ENCODE measurements at places on chromosomes 2 and 18.

GRCh38 chr2:145230546-145230945 lies 710.6 kb upstream of the ZEB2 start:
- DNase-seq: no peak

DNA sequence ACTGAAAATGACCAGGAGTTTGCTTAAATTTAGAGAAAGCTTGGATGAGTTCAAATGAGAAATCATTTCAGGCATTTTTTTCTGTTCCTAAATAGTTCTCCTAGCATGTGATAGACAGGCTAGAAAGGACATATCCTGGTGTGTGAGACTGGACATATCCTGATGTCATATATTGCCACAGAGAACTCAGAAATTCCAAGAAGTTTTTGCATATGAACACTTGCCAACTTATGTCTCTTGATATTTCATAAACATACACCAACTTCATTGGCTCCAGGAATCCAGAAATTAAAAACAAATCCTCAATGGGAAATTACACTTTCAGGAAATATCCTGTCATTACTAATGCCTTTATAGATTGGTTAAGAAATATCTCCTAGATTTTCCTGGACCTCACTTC lies 2.9 kb upstream of the SERPINB4 start:
- peak; percentile 21 for DNase-seq

GRCh38 chr2:101704816-101705578 lies 7.5 kb downstream of the MAP4K4 start:
- DNase-seq: no peak

GRCh38 chr18:37314534-37314933 lies 251.1 kb downstream of the CELF4 start:
- DNase-seq: no peak

DNA sequence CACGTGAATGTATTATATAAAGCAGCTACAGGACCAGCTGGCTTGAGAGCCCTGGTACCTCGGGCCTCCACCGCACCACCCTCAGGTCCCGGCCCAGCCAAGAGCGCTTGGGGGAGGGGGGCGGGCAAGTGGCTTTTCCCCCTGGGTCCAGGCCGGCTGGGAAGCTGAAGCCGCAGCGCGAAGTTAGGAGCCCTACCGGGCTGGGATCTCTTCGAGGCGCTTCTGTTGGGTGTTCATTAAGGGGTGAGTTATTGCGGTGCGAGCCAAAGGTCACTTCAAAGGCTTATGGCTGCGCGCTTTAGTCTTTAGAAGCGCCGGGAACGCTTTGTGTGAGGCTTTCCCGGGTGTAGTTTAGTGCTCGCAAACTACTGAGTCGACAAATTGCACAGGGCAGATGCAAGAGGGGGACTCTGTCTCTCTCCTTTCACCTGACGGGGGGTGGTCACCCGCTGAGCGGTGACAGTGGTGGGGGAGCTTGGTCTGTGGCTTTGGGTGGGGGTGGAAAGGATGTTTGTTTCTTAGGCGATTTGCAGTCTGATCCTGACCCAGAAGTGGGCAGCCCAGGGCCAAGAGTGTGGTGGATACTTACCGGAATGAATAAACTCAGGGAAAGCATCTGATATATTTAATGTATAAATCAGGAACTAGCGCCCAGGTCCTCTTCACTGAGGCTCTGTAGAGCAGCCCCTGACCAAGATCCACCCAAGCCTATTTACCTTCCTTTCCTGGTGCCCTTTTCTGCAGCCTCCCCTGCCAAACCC lies 6.0 kb downstream of the HOXD3 start:
- no peak for DNase-seq

DNA sequence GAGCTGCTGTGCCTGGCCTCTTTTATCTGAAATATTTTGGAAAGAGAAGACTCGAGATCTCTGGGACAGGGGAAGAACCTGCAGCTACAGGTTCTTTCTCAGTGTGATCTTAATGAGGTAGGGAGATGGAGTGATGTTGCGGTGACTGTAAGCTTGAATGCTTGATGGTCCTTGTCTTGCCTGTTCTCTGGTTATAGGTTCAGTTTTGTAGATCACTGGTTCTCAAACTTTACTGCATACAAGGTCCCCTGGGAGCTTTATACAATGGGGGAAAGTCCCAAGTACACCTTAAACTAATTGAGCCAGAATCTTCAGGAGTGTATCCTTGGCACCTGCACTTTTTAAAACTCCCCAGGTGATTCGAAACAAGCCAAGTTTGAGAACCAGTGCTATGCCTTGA lies 136.7 kb upstream of the CXCR4 start:
- no peak for DNase-seq

- no peak for DNase-seq
These were observed 113.4 kb upstream of the AQP4 start for GRCh38 chr18:26978812-26979341.

DNA sequence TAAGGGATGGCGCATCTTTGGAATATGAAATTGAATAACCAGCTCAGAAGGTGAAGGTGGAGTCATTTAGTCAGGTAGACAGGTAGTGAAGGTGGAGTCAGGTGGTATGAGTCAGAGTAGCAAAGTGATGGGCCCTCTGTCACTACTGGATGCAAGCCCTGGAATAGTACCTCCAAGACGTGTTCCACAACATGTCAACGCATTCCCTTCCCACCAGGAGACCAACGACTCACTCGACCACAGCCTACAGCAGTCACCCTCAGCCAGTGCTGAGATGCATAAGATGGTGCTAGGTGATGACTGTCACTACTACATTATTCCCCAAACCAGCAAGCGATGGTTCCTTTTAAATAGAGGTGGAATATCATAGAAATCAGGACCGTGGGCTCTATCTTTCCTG lies 6.8 kb downstream of the CPLX4 start:
- DNase-seq: peak; percentile 3

GRCh38 chr18:31233621-31234275 lies 71.1 kb upstream of the DSC1 start:
- DNase-seq: no peak

- no peak for DNase-seq
These were observed 427.2 kb upstream of the UBE2E3 start for GRCh38 chr2:180553094-180553715.

DNA sequence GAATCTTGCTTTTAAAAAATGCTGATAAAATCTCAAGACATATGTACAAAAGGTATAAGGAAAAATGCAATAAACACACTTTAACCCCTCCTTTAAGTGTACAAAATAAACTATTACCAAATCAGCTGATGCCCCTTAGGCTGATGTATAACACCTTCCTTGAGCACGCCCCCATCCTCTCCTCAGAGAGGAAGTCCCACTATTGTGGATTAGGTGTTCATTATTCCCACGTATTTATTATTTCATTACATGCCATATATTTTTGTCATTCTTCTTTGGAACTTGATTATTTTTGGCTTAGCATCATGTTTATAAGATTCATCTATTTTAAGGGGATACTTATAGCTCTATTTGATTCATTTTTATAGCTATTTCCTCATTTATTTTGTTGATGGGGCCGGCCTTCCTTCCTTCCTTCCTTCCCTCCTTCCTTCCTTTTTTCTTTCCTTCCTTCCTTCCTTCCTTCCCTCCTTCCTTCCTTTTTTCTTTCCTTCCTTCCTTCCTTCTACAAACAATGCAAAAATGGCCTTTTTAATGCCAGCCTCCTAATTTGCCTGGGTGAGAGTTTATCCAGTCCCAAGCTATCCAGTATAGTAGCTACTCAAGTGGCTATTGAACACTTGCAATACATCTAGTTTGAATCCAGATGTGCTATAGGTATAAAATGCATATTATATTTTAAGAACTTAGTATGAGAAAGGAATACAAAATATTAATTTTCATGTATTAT lies 4.0 kb downstream of the SERPINB13 start:
- no peak for DNase-seq

GRCh38 chr2:54528311-54528955 lies 72.3 kb downstream of the SPTBN1 start:
- DNase-seq: no peak

- DNase-seq: no peak
These were observed 694.8 kb upstream of the PKDCC start for GRCh38 chr2:41353060-41353459.

- DNase-seq: no peak
These were observed 42.6 kb upstream of the DYNC2LI1 start for GRCh38 chr2:43731211-43731610.

DNA sequence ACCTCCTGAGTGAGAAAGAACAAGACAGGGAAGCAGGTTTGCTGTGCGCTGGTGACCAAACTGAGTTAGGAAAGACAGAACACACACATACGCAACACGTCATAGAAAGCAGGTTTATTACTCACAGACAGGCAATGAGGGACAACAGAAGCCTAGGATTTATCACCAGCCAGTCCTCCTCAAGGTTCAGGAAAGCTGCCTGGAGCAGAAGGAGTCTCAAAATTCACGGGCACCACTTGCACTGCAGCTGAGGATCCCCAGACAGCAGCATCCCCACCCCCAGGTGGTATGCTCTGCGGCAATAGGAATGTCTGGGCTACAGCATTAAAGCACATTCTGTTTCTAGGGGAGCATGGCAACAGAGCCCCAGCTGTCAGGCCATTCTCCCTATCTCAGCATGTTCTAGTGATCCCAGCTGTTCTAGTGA lies 284.4 kb upstream of the RGPD4 start:
- no peak for DNase-seq

GRCh38 chr18:55443776-55444175 lies 144.2 kb downstream of the TCF4 start:
- DNase-seq: peak; percentile 20

DNA sequence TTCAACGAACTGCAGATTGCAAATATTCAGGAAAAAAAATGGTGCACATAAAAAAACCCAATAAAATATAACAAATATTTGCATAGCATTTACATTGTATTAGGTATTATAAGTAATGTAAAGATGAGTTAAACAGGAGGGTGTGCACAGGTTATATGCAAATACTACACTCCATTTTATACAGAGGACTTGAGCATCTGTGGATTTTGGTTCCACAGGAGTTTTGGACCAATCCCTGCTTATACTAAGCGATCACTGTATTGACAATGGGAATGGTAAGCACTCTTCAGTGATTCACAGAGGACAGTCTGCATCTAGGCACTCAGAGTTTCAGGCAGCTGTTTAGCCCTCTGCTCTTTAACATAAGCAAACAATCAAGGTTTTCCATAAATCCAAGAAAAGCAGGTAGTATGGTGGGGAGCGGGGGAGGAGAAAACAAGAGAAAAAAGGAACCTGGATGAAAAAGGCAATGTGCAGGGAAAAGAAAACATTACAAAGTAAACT lies 206.0 kb upstream of the PARD3B start:
- no peak for DNase-seq

DNA sequence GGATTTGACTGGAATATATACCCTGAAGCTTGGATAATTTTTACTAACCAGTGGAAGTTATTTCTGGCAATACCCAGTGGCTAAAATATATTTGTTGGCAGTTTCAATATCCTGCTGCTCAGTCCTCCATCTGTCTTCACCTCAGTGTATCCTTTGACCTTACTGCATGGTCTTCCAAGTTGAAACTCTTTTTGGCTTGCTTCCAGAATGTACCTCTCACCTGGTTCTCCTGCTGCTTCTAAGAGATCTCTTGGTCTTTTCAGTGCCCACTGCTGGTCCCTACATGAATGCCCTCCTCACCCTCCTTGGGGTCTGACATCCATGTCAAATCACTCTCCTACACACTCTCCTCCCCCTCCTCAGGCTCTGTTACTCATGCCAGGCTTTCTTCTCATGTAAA lies 4.8 kb upstream of the KDM3A start:
- DNase-seq: no peak

DNA sequence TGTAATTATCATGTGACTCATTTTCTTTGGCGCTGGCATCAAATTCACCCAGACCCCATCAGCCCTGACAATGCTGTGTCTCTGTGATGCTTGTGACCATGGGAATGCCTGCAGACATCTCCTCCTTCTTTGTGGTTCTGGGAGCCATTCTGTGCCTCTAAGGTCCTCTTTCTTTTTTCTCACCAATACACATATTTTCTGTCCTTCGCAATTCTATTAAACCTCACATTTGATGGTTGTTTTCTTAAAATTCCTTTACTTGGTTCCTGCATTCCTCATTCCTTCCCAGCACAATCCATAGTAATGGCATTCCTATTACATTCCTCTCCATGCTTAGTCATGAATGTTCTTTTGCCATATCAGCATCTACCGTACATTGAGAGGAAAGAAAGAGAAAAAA lies 375.3 kb downstream of the PIK3C3 start:
- DNase-seq: no peak

- no peak for DNase-seq
These were observed 36.6 kb upstream of the LNPK start for GRCh38 chr2:176038694-176039093.

GRCh38 chr2:38440655-38441054 lies 63.6 kb upstream of the ATL2 start:
- DNase-seq: no peak

DNA sequence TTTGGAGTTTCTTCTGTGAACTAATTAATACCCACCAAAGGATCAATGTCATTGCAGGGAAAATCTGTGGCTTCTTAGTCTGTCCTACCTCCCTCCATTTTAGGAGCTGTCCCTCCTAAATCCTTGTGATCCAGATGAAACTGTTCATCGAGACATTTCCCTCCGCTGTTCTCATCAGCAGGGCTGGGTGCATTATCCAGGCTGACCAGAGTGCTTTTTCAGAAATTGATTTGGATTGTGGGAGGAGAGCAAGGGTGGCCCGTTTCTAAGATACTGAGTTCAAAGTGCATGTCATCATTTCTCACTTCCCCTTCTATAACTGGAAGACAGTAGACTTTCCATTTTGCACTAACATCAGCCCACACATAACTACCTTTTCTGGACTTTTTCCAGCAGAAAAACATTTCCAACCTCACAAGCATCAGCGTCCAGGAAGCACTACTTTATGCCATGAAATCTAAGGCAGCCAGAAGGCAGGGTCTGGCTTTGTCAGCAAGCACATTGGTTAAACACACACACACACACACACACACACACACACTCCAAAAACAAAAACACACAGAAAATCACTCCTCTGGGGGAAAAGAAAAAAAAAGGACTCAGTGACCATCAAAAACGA lies 94.1 kb downstream of the ANKRD44 start:
- no peak for DNase-seq

- no peak for DNase-seq
These were observed 86.9 kb upstream of the RBBP8 start for GRCh38 chr18:22846088-22846683.

DNA sequence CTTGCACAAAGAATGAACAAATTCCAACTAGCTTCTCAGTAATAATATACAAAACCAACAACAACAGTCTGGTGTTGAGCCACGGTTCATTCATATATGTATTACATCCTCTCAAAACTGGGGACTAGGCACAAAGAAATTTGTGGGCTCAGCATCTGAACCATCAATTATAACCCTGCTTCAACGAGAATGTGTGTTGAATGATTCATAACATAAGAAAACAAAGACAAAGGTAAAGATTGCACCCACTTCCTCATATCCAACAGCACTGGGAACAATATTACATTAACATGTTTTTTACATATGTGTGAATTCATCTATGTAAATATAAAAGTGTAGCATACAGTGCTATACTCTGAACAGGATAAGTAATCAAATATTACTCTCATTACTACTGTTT lies 144.8 kb downstream of the CDH2 start:
- DNase-seq: no peak

- no peak for DNase-seq
These were observed 1.7 kb downstream of the RBBP8 start for GRCh38 chr18:22934789-22935188.

- DNase-seq: no peak
These were observed 26.6 kb upstream of the NAPG start for GRCh38 chr18:10499230-10499629.

- DNase-seq: no peak
These were observed 153.4 kb downstream of the TMEM18 start for GRCh38 chr2:523698-524270.

GRCh38 chr2:196291873-196292800 lies 120.8 kb upstream of the STK17B start:
- DNase-seq: no peak

- DNase-seq: no peak
These were observed 1101.5 kb upstream of the KLHL29 start for GRCh38 chr2:22283436-22283835.

GRCh38 chr2:171540437-171540836 lies 18.2 kb downstream of the CYBRD1 start:
- no peak for DNase-seq

All from fibroblast of skin of left quadriceps (primary cell).